ENCODE measurements at places on chromosomes 12 and 14. TPM values are rescaled to one million over a fixed set of nuclear protein-coding genes. Genes with fewer than 3 reads are reported as not detected.

DNA sequence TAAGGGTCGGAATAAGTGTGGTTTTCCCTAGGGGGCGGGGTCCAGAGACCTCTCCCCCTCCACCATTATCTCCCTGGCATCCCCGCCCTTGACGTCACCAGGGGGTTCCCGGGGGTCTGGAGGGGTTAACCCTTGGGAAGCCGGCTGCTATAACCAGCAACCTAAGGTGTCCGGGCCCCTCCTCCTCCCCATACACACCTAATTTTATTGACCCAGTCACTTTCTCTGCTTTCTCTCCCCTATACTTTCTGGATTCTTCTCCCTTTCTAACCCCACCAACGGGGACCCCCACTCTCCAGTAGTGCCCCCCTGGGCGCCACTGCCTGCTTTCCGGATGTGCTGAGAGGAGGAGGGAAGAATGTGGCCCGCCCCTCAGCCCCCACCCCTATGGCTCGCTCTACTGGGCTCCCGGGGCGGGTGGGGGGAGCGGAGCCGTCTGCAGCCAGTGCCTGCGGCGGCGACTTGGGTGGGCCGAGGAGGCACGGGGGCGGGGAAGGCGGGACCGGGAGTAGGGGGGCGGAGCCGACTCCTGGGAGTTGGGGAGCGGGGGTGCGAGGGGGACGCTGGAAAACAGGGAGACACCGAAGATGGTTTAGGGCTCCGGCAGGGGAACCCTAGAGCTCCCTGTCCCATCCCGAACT, 1.8 kb downstream of the GLI1 start:
- no peak for DNase-seq

- no peak for DNase-seq
These were observed 21.6 kb upstream of the SDR39U1 start for GRCh38 chr14:24463884-24464785.

The KLRC1 gene
- not detected for total RNA-seq

The SOAT2 gene
- not detected for total RNA-seq

The SLC5A8 gene
- total RNA-seq, result not detected

The KCNMB4 gene
- total RNA-seq, result 1.6 TPM
